ENCODE measurements at places on chromosomes 1 and 21.

- no peak for DNase-seq
Observed at GRCh38 chr1:235997931-235998330, 67.0 kb downstream of the NID1 start.

DNA sequence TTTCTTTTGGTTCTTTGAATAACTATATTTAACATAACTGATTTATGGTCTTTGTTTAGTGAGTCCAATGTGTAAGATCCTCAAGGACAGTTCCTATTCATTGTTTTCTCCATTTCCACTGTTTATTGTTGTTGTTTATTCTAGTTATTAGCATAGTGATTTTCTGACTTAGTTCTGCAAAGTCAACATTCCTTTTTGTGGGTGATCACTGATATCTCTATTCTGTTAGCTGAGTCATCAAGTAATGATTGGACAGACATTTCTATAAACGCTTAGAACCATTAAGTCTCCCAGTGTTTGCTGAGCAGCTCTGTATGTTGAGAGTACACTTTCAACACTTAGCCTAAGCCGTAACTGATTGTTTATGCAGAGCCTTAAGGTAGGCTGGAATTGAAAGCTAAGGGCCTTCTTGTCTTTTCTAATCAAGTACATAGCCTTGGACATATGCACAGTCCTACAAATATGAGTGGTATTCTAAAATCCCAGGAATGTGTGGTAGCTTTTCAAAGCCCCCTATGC lies 87.1 kb downstream of the SLC5A9 start:
- DNase-seq: no peak

- DNase-seq: no peak
Observed at GRCh38 chr21:22056904-22057303, 1058.7 kb downstream of the NCAM2 start.

GRCh38 chr1:178528953-178529335 lies 16.0 kb downstream of the TEX35 start:
- no peak for DNase-seq

- no peak for DNase-seq
Observed at GRCh38 chr21:46472246-46472645, 13.6 kb downstream of the DIP2A start.

- no peak for DNase-seq
Observed at GRCh38 chr21:28074676-28075075, 918.0 kb downstream of the LTN1 start.

DNA sequence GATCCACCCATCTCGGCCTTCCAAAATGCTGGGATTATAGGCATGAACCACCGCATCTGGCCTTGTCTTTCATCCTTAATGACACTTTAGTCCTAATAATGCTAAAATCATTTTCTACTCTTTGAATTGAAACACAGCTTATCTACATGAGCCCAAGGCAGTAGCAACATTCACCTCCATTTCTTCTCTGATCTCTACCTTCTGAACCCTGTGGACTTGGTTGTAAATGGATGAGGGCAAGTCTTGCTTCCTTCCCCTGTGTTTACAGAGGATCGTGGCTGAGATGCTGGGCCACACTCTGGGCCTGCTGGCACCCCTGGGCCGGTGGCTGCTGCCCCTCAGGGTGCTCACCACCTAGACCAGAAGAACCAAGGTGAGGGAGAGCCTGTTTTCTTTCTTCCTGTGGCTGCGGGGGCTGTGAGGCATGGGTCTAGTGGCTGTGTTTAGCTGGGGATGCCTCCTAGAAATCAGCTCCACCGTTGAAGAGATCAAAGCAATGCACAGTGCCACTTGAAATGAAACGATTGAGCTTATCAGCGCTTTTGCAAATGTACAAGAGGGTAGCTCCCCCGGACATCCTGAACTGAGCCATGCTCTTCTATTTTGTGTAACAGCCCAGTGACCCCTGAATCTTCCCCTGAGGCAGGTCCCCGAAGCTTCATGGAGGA lies 32.2 kb upstream of the LGALS8 start:
- no peak for DNase-seq
